Hematopoietic multipotent progenitor cell treated with erythropoietin and hydrocortisone succinate and interleukin-3 and kit ligand, for 15 days (in vitro differentiated cells): ENCODE measurements at places on chromosomes 4 and X.

DNA sequence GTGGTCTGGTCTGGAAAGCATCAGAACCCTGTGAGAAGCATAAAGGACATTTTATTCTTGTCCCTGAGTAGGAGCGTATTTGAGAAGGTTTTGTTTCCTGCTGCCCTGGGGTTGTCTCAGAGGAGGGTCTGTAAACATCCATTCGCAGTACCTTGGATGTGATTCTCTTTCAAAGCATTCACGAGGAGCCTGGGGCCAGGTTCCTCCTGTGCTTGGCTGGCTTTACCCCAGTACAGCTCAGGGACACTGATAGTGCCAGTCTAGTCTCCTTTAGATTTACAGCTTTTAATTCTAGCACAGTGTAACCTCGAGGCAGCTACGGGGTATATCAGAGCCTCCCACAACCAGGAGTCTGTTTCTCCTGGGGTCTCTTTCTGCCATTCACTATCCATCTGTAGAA lies 2.7 kb downstream of the CLRN2 start:
- no peak for DNase-seq

- no peak for DNase-seq
Observed at GRCh38 chr4:122276359-122276758, 102.5 kb upstream of the ADAD1 start.

- peak; percentile 14 for DNase-seq
Observed at GRCh38 chr4:55947912-55948725, 626 bp upstream of the CEP135 start.

- no peak for DNase-seq
Observed at GRCh38 chrX:43218198-43218597, 437.9 kb upstream of the MAOA start.

DNA sequence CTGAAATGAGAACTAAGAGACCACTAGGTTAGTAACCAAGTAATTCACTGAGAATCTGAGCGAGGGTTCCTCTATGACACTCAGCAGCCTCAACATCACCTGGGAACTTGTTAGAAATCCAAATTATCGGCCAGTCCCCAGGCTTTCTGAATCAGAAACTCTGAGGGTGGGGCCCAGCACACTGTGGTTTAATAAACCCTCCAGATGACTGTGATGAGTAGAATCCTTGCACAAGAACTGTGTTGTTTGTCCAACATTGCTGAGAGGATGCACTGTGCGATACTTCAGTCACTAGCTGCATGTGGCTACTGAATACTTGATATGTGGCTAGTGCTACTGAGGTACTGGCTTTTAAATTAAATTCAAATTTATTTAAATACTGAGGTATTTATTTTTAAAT lies 243.9 kb downstream of the MAML3 start:
- no peak for DNase-seq

DNA sequence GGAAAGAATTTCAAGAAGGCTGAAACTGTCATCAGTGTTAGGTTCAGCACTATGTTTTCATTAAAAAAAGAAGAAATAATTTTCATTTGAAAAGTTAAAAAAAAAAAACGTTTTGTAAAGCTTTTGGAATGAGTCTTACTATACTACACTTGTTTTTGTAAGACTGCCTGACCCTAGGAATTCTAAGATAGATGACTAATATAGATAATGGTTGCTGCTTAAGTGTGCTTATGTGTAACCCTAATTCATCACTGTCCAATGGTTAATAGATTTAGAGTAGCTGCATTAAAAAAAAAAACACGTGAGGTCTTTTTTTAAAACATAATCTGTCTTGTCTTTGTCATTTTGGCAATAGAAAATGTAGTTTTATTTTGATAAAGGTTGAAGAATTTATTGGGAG lies 323.2 kb downstream of the IL1RAPL1 start:
- no peak for DNase-seq

DNA sequence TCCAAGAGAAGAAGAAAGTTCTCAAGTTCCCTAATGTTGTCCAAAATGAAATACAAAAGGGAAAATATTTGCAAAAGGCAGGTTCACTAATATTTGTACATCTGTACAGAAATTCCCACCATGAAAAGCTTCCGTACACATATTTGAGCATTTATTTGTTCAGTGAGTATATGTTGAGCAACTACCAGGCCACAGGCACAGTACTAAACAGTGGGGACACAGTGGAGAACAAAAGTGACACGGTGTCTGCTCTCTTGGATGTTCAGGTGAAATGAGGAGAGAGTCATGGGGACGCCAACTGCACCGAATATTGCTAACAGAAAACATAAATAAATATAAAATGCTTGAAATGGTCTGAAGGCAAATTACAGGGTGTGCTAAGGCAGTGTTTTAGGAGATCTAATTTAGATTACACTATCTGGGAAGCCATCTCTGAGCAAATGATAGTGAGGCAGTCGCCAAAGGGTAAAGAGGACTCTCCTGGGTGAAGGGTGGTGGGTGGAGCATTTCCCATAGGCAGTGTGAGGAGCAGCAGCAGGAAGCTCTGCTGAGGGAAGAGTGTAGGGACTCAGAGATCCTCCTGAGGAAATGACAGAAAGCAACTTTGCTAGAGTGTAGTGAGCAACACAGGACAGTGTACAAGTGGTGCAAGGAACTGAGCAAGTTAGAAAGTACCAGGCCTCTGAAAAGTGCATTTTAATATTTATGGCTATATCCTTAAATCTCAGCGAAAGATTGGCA lies 375.2 kb downstream of the GALNTL6 start:
- DNase-seq: no peak

GRCh38 chrX:107741404-107741790 lies 34.2 kb downstream of the TSC22D3 start:
- no peak for DNase-seq

DNA sequence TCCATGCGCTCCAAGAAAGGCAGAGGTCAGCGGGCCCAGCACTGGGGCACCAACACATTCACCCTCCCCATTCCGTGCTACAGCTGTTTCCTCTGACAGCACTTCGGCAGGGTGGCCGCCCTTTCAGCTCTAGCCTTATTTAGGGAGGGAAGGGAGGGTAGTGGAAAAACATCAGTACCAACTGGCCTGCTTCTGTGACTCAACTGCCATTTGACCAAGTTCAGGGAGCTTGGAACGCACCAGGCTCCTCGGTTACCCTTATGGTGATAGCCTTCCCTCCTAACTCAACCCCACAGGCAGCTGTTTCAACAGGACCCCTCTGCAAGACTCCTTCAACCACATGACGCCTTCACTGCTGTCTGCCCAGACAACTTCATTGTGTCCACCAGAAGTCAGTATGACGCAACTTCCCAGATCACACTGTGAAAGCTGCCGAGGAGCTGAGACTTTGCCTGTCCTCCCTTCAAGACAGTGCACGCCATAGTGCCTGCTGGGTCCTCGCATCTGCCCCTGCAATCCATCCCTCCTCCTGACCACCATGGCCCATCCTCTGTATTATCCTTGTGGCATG lies 132.2 kb downstream of the AFAP1 start:
- DNase-seq: no peak

GRCh38 chr4:98544818-98545414 lies 113.5 kb downstream of the TSPAN5 start:
- no peak for DNase-seq

DNA sequence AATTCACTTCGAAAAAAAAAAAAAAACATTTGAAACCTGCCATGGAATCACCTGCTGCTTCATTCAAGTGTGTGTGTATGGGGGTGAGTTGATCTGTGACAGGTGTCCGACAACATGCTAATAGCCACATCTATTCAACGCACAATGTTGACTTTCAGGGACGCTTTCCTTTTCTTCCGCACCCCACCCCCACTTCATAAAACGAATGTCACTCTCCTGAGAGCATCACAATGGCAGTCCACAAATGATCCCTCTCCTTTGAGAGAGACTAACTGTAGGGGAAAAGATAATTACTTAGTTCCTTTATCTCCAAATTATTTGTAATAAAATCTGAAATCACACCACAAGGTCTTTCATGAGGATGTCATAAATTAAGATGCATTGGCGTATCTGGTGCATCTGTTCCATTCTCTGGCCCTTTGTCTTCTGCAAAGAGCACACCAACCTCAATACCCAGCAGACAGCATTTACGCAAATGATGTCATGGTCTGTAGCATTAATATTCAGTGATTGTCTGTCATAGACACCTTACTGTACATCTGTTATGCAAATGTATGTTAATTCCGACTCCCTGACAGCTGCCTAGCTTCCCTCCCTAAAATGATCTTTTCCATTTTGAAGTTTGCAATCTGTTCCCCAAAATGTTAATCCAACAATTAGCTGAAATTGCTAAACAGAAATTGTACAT lies 640.0 kb upstream of the BOD1L1 start:
- DNase-seq: no peak

DNA sequence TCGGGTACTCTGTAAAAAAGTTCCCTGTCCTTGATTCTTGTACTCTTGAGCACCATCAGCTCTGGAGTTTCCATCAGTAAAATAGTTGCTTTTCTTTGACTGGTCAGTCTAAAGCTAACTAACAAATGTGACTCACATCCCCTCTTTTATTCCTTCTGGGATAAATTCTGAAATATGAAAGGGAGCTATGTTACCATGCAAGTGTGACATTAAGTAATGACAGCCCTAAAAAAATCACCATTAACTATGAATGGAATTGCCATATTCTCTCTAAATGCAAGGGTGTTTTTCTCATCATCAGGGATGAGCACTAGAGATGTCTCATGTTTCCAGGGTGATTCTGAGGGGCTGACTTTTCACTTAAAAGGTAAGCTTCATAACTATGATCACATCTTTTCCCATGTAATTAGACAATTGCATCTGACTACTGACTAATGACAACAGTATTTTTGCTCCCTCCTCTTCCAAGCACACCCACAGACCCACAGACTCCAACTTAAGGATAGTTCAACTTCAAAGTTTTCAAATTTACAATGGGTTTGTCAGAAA lies 26.9 kb upstream of the RASGEF1B start:
- DNase-seq: no peak

DNA sequence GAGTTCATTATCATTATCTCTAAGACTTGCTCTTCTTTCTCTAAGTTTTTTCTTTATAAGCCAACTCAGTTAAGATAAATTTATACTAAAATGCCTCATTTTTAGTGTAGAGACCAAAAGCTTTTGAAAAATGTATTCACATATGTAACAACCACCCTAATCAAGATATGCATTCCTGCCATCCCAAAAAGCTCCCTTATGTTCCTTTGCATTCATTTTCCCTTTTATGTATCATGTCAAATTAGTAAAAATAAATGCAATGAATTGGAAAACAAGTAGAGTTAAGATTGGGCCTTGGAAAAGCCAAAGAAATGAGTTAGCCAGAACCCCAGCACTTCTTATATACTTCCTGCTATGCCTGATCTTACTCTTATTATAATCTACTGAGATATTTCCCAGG lies 62.2 kb downstream of the NPY2R start:
- DNase-seq: no peak

GRCh38 chr4:1187182-1187581 lies 14.8 kb upstream of the SPON2 start:
- DNase-seq: no peak

DNA sequence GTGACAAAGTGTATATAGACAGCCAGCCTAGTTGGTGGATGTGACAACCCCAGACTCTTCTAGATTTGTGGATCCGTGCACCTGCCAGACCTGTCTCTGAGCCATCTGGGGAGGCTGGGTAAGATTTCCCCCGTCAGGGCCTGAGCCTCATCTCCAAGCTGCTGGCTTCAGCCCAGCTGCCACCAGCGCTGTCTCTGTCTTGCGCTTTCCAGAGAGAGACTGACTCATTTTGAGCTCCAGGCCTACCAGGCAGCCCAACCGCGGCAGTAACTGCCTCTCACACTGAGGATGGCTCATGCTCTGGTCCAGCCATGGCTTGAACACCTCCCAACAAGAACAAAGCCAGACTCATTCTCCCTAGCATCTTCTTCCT lies 26.4 kb downstream of the NOP14 start:
- no peak for DNase-seq

DNA sequence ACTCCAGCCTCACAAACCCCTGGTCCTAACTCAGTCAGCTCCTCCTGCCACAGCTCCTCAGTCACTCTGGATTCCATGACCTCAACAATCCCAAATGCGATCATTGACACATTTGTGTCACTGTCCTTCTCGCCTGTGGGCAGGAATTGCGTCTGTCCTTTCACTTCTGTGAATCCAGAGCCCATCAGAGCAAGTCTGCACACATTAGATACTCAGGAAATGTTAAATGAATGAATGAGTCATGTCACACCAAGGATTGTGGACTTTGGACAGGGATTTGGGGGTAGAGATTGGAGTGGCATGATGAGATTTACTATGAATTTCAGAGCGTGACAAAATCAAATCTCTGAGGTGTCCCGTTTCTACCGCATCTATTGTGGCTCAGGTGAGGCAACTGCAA lies 11.8 kb upstream of the CLDN24 start:
- DNase-seq: no peak

GRCh38 chrX:3743801-3744439 lies 30.5 kb upstream of the PRKX start:
- no peak for DNase-seq

DNA sequence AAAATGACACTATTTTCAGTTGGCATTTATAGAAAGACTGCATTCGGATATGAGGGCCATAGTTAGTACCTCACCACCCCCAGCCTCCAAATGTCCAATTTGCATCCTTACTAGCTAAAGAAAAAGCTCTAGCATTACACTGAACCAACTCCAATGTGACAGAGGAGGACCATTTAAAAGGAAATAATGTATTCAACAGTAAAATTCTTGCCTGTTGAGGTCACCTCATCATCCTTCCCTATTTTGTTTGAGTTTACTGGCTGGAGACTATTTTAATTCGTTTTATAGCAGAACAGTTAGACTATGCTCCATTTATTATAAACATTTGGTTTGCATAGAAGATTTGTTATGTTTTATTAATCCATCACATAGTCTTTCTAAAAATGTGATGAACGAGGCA lies 88.2 kb upstream of the PPARGC1A start:
- no peak for DNase-seq

DNA sequence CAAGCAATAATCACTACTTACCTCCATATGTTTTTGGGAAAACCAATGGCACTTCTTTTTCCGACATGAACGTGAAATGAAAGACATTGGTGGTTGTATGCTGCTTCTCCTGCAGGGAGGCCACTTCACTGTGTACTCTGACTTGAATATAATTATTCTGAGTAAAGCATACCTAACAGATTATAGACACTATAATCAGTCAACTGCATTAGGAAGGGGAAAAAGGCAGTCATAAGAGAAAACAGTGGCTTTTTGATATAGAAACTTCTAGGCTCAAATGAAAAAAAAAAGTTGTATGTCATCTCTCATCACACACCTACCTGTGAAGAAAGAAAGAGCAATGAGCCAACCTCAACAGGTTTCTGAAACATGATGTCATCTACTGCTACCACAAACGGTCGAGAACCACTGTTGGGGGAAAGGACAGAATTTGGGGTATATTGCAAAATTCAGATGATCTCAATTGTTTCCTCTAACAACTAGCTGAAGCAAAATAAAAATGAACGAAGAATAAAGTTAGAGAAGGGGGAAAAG lies 37.4 kb downstream of the PRDX4 start:
- DNase-seq: no peak
